Smooth muscle cell of bladder (primary cell): ENCODE measurements at places on chromosomes 6 and 20. TPM values are rescaled to one million over a fixed set of nuclear protein-coding genes. Genes with fewer than 3 reads are reported as not detected.

CCHCR1 gene
- total RNA-seq: 13.1 and 14.1 TPM in 2 replicates

SLC22A7 gene
- not detected in 2 replicates for total RNA-seq

PACRG gene
- total RNA-seq: 0.14 TPM in 1 of 2 replicates, not detected in the other

HTR1E gene
- not detected in 2 replicates for total RNA-seq

NKX2-4 gene
- not detected in 2 replicates for total RNA-seq

NHSL1 gene
- 6.8 and 9.5 TPM in 2 replicates for total RNA-seq

FAM83B gene
- under 0.01 TPM in 1 of 2 replicates, not detected in the other for total RNA-seq

BMP6 gene
- 29.0 and 70.7 TPM in 2 replicates for total RNA-seq

LSM2 gene
- 22.3 and 27.3 TPM in 2 replicates for total RNA-seq

CASS4 gene
- total RNA-seq: 0.09 and 0.14 TPM in 2 replicates

MEI4 gene
- total RNA-seq: not detected in 2 replicates

LRRC73 gene
- 0.28 and 0.65 TPM in 2 replicates for total RNA-seq

SLC44A4 gene
- total RNA-seq: not detected in 2 replicates

TCF21 gene
- 19.0 and 27.4 TPM in 2 replicates for total RNA-seq

DEFB123 gene
- not detected in 2 replicates for total RNA-seq

BMP7 gene
- total RNA-seq: 0.28 TPM in 1 of 2 replicates, not detected in the other

TRIM40 gene
- total RNA-seq: not detected in 2 replicates

GDAP1L1 gene
- under 0.01 and 0.09 TPM in 2 replicates for total RNA-seq

FABP7 gene
- total RNA-seq: 0.46 and 0.71 TPM in 2 replicates

PAX1 gene
- not detected in 2 replicates for total RNA-seq

RIPOR3 gene
- 21.7 and 37.7 TPM in 2 replicates for total RNA-seq

GTSF1L gene
- not detected in 2 replicates for total RNA-seq

F13A1 gene
- total RNA-seq: not detected in 2 replicates

CDH26 gene
- total RNA-seq: 0.14 and 0.18 TPM in 2 replicates

PPT2 gene
- 50.2 and 67.4 TPM in 2 replicates for total RNA-seq
